DMS153 (cell line): ENCODE measurements at places on chromosomes 11 and 22.

DNA sequence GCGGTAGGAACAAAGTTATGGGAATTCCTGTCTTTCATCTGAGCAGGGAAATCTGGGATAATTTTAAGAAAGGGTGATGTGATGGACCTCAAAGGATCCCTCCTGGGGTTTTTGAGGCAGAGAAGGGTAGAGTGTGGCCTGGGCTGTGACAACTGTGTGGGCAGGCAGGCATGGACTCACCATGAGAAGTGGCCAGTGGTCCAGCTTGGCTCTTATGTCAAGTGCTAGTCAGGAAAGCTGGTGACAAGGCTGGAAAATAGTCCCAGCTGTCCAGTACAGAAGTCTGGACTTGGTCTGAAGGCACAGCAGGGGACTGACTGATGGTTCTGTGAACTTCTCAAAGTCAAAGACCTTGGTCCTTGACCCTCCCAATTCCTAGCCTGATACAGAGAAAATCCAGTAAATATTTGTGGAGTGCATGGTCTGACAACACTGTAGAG is 1.7 kb downstream of the PPFIBP2 start:
- no peak for DNase-seq

- DNase-seq: no peak
Observed at GRCh38 chr22:38950527-38951295, 6.7 kb upstream of the APOBEC3A start.

GRCh38 chr11:27329867-27330632 is 33.0 kb downstream of the CCDC34 start:
- DNase-seq: no peak

DNA sequence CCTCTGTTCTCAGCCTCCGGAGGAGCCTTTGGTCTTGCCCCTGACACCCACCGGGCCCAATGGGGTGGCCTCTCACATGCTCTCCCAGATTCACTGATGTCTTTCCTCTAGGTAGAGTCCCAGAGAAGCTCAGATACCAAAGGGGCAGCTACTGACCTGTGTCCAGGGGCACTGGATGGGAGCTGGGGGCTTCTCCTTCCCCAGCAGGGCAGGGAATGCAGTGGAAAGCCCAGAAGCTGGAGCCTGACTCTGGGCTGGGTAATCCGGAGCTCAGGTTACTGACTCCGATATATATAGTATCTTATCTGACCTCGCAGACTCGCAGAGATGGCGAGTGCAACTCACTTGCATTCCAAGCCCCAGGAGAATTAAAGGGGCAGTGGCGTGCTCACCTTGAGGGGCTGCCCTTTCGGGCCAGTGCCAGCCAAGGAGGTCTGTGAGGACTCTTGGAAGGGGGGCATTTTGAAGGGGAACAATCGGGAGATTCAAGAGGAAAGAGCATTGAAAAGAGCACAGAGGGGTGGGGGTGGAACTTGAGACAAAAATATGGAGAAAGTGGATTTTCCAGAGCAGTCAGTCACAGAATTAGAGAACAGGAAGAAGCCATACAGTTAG is 2.5 kb downstream of the USP2 start:
- DNase-seq: no peak

GRCh38 chr22:44918166-44918924 is 91.5 kb downstream of the PHF21B start:
- no peak for DNase-seq

DNA sequence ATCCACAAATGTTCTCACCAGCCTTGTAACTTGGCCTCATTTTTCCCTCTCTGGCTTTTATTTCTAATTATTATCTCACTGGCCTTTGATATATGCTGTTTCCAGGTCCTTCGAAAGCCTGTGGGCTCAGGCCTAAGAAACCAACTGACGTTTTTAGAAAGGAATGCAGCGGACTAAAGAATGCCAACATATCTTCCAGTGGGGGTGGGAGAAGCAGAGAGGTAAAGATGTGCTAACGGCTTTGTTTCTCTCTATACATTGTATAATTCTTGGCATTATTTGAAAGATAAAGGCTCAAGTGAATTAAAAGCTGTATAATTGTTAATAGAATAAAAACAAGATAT is 28.2 kb downstream of the OR6Q1 start:
- no peak for DNase-seq

- no peak for DNase-seq
Observed at GRCh38 chr22:42286205-42286604, 15.8 kb upstream of the TCF20 start.

- DNase-seq: no peak
Observed at GRCh38 chr11:105181100-105181499, 41.5 kb upstream of the CARD18 start.
